ENCODE measurements at places on chromosomes 13 and 19.

DNA sequence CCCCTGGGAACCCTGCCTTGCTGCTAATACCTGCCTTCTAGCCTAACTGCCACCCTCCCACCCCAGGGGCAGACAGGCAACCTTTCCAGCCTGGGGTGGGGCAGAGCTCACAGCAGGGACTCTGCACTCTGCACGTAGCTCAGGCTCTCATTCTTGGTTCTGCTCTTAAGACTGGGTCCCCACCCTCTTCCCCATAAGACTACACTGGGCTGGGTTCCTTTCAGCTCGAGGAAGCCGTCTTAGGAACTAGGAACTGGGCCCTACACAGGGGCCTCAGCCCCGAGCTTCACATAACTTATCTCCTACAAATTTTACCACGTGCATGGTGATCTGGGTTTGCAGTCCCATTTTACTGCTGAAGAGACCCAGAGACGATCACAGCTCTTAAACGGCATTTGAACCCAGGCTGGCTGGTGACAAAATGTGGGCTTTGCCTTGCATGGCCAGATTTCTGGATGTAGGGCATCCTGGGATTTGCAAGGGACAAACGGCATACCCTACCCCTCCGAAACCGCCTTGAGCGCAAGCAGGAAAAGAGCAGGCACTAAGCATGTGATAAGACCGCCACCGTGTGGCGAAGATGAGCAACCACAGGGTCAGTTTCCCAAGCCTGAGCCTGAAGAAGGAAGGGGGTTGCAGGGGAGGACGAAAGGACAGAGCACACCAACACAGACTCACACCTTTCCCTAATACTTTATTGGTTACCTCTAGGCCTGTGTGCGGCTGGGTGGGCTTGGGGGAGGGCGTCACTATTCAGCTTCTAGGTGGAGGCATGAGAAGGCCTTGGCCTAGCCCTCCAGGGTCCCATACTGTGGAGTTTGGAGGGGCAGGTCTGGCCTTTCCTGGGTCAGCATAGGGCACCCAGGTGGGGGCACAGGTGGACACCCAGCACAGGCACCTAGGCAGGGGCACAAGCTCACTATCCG, 5.1 kb downstream of the JUNB start:
- DNase-seq, result peak; percentile 84

- no peak for DNase-seq
Observed at GRCh38 chr13:113857531-113858195, 6.2 kb downstream of the GAS6 start.

DNA sequence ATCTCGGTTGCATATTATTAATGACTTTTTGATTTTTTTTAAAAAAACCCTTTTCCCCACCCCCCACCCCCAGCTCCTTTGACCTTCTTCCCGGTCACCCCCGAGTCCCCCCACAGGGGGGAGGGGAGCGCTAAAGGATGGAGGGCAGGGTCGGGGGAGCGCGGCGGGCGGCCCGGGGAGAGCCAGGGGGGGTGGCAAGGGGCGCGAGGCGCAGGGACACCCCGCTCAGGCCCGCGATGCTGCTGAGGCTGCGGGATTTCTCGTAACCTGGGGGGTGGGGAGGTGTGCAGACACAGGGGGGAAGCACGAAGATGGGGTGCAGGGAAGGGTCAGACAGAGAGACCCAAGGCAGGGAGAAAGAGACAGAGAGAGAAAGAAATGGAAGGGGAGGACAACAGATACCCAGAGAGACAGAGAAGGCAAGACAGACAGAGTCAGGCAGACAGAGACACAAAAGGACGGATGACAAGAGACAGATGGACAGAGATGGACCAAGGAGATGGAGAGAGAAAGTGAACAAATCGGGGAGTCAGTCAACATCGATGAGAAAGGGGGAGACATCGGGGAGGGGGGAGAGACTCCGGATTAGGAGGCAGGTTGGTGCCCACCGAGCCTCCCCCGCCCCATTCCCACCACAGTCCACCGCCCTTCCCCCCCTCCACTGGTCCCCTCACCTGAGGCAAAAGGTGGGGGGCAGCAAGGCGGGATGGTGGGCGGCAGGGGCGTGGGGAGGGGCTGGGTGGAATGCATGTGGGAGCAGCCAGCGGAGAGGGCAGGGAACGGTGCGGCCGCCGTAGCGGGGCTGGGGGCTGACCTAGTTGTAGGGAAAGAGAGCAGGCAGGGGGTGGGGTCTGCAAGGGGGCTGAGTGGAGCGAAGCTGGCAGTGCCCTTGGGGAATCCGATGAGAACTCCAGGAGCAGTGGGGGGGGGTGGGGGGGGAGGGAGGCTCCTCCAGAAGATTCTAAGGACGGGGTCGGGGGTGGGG, 14.2 kb downstream of the KCNC3 start:
- no peak for DNase-seq

GRCh38 chr13:47114030-47114429, 217.2 kb upstream of the HTR2A start:
- DNase-seq, result no peak

DNA sequence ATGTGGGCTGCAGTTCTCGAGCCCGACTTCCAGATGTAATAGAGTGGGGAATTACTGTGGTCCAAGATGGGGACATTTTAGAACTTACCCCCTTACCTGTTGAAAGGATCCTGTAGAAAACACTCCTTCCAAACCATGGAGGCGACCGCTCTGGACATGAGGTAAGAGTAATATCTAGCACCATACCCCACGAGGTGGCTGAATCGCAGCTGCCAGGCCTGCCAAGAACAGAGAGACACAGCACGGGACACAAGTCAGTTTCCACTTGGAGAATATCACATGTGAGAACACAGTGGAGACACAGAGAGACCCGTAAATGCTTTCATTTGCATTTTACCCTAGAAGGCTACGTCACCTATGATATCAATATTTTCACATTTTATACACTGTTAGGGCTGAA, 129.2 kb downstream of the MIPEP start:
- DNase-seq, result no peak

DNA sequence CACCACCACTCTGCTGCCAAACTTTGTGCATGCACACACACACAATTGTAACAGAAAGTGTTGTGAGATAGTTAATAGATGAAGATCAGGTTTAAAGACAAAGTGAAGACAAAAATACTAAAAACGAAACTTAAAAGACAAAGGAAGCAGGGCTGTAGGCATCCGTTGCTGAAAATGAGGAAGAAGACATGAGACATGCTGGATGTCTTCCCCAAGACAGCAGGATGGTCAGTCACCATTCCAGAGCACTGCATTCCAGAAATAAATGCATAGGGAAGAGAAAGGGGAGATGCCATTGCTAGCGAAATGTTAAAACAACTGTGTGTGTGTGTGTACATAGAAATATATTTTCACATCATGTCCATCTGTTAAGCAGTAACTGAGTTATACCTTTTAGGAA, 520.1 kb downstream of the SUCLA2 start:
- no peak for DNase-seq

- peak; percentile 80 for DNase-seq
Observed at GRCh38 chr19:44846455-44847143, 502 bp downstream of the NECTIN2 start.

- DNase-seq, result no peak
Observed at GRCh38 chr13:104389691-104390090, 1323.5 kb upstream of the SLC10A2 start.

DNA sequence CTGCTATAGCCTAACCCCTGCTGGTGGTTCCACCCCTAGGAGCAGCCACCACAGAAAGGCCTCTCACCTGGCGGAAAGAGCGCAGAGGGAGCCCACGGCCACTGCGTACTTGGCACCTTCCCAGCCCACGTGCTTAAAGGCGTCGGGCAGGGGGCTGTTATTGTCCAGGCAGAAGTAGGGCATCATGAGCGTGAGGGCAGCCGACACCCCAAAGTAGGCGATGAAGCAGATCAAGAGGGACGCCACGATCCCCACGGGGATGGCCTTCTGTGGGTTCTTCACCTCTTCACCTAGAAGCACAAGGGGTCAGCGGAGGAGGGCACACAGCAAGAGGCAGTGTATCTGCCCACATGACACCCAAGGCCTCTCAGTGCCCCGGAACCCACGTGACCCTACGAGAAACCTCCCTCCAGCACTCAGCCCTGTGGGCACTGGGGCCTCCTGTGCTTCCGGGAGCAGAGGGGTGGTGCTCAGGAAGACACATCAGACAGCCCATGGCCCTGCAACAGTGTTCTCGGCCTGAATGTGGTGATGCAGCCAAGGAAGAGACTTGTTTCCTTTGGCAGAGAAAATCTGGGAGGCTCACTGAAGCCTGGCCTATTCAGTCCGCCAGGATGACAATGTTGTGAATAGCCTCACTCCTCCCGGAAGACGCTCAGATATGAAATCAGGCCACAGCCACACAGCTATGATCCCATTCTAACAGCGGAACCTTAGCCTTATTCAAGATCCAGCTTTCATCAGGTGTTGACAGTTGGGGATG, 72.1 kb downstream of the SLC7A1 start:
- DNase-seq, result no peak

- no peak for DNase-seq
Observed at GRCh38 chr13:88000787-88001186, 329.6 kb downstream of the SLITRK5 start.

DNA sequence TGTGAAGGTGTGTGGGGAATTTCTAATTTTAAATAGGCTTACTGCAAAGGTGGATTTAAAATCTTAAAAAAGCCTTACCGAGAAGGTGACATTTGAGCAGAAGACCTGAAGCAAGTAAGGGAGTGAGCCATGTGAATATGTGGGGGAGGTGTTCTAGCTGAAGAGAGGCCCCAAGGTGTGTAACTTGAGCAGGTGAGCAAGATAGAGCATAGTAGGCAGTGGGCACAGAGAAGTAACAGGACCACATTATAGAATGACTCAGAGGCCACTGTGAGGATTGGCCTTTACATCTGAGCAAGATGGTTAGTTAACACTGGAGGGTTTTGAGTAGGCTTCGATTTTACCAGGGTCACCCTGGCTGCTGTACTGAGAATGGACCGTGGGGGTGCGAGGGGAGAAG, 22.6 kb downstream of the TM9SF2 start:
- no peak for DNase-seq

GRCh38 chr13:57314897-57315520, 148.0 kb downstream of the PRR20E start:
- DNase-seq, result no peak

- DNase-seq, result no peak
Observed at GRCh38 chr13:76672420-76672819, 213.8 kb downstream of the KCTD12 start.

- no peak for DNase-seq
Observed at GRCh38 chr19:1315470-1316166, 29.9 kb downstream of the EFNA2 start.

DNA sequence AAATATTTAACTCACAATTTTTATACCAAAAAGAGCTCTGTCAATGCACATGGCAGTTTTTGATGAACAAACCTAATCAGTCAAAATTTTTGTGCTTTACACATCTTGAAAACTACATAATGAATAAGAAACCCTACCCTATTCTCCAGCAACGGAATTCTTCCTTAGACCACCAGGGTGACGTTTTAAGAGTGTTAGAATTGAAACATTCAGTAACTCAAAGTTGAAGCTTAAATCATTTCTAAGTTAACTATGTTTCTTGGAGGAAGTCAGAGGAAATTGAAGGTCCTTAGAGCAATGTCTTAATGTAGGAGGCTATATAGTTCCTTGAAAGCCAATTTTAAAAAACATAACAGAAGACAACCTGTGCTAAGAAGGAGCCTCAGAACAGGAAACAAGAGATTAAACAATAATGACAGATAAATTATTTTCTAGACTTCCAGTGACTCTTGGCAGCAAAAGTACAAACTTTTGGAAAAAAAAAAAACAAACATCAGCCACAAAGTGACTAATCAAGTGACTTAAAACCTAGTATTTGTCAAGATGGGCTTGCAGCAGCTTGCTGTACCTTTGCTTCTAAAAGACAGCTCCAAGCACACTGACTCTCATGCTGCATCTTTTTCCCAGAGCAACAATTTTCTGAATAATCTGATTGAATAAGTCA, 6.2 kb downstream of the SPRY2 start:
- DNase-seq, result no peak

- peak; percentile 3 for DNase-seq
Observed at GRCh38 chr13:65613004-65613403, 1617.1 kb downstream of the PCDH9 start.

- DNase-seq, result no peak
Observed at GRCh38 chr13:106113796-106114195, 421.7 kb downstream of the EFNB2 start.

GRCh38 chr13:77878190-77878589, 40.4 kb downstream of the EDNRB start:
- no peak for DNase-seq

DNA sequence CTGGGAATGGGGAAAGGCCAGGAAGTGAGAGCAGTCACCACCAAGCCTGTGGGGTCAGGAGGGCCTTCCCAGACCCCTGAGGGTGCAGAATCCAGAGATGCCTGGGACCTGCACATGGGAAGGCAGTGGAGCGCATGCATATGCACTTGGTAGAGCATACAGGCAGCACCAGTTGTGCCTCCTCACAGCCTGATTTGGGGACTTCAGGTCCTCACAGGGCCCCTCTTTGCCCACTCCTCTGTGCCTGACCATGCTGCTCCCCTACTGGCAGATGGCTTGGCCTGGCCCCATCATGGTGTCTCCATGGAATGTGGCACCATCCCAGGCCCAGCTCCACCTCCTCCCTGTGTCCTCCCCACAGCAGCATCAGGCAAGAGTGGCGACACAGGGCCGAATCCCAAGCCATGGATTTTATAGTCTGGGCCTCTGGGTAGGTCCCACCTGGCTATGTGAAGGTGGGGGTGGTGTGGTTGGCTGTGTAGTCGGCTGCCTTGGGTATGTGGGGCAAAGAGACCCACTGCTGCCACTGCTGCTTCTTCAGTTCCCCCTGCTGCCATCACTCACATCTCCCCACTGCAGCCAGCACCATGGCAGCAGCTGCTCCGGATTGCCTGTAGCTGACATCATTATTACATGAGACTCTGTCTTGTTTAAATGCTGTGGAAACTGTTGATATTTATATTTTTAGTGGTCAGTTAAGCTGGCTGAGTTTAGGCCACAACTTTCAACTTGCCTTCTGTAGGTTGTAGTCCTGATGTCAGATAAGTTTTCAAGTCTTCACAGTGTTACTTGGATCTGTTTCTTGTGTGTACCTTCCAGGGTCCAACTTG, 247.0 kb downstream of the GPC6 start:
- DNase-seq, result no peak

DNA sequence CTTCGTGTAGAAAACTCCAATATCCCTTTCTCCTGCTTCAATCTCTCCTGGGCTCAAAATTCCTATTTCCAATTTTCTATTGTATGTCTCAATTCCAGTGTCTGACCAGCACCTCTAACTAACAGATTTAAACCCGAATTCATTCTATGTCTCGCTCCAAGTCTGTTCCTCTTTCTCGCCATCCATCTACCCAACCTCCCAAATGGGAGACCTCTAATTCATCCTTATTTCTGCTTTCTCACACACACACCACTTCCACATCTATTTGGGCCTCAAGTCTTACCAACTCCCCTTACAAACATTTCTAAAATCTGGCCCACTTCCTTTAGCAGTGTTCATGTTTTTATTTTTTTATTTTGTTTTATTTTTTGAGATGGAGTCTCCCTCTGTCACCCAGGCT, 53.3 kb downstream of the MBD3L2B start:
- no peak for DNase-seq

GRCh38 chr19:48571378-48572162, 19.6 kb downstream of the SULT2B1 start:
- DNase-seq, result no peak
